ENCODE measurements at places on chromosomes 13 and 19.
A peak's percentile ranks its signal among the peaks of the same experiment; 100 is the strongest.

DNA sequence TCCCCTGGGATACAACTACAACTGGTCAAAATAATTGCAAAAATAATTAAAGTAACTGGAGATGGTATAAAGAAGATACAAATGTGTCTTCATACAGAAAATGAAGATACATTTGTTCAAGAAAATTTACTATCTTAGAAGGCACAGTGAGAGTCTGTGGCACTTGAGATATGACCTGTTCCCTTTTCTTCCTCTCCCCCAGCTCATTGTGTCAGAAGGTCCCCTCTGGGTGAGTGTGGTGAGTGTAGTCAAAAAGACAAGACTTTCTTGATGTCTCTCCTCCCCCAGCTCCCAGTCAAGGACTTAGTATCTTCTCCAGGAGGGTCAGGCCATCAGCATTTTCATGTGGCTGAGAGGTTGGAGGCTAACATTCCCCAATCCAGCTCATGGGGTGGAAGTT, 51.7 kb downstream of the EDNRB start:
- no peak for DNase-seq

DNA sequence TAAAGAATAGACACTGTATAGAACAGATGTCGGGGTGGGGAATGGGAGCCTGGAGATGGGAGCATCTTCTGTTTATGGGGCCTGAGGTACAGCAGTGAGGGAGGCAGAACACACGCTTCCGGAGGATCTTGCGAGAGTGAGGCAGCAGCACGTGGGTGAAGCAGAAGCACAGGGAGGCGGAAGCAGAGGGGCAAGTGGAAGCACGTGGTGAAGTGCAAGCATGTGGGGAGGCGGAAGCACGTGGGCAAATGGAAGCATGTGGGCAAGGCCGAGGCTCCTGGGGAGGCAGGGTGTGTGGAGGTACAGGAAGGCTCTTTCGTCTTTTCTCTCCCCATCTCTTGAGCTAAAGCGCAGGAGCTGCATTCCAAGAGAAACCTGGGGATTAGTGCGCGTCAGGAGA, 198.4 kb downstream of the ATP8A2 start:
- no peak for DNase-seq

GRCh38 chr13:112331675-112332074, 44.5 kb upstream of the SPACA7 start:
- no peak for DNase-seq

- peak; percentile 71 for DNase-seq
These were observed 13.9 kb downstream of the APLP1 start for GRCh38 chr19:35882114-35882832.

GRCh38 chr13:37889102-37889501, 19.5 kb upstream of the TRPC4 start:
- no peak for DNase-seq

GRCh38 chr13:41751734-41752445, 209.0 kb downstream of the VWA8 start:
- DNase-seq: no peak

DNA sequence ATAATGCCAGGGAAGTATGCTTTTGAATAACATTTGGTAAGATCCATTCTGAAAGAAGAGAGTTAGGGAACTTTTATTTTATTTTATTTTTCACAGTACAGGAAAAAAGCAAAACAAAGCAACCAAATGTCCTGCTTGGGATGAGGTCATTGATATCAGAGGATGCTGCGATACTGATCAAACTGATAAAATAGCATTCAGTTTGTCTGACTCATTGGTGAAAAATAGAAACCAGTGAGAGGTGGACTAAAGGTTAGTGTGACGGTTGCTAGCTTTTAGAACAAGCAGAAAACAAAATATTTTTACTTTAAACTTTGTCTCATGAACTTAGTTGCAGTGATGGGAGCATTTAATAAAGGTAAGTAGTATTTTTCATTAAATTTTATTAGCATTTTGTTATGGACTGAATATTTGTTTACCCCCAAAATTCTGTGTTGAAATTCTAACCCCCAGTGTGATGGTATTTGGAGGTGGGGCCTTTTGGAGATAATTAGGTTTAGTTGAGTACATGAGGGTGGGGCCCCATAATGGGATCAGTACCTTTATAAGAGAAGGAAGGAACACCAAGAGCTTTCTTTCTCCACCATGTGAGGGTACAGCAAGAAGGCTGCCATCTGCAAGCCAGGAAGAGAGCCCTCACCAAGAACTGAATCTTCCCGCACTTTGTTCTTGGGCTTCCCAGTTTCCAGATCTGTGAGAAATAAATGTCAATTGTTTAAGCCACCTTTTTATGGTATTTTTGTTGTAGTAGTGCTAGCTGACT, 37.3 kb downstream of the ITGBL1 start:
- DNase-seq: no peak

DNA sequence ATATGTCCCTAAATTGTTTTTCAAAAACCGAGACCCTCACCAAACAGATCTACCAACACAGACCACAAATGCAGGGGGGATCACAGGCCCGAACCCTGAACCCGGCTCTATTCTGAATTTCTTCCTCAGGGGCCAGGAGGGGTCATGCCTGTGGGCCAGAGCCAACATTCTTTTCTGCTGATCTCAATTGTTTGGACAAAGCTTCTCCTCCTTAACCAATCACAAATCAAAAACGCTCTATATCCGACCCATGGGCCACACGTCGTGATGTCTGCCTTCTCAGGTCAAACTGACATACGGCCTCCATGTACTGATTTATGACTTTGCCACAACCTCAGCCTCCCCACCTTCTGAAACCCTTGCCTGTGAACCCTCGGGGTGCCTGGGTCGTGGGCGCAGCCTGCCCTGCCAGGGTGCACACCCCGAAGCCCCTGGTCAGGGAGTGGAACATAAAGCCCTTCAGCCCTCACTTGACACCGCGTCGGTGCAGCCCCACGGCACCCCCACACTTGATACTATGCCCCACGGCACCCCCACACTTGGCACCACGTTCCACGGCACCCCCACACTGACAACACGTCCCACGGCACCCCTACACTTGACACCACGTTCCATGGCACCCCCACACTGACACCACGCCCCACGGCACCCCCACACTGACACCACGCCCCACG, 58.4 kb upstream of the C13orf46 start:
- no peak for DNase-seq

DNA sequence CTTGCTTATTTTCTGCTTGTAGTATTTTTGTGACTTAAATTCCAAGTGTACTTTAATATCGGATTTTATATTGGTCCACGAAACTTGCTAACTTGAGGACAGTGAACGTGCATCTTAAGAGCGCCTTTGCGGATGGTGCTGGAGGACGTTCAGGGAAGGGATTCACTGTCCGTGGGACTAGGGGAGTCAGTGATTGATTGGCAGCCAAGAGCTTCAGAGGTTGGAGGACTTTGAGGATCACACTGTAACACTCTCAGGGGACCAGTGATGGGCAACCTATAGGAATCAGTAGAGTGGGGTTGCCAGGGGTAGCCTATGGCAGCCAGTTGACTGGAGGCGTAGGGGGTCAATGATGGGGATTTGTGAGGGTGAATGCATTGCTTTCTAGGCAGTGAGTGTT, 516 bp downstream of the ZNF175 start:
- no peak for DNase-seq

DNA sequence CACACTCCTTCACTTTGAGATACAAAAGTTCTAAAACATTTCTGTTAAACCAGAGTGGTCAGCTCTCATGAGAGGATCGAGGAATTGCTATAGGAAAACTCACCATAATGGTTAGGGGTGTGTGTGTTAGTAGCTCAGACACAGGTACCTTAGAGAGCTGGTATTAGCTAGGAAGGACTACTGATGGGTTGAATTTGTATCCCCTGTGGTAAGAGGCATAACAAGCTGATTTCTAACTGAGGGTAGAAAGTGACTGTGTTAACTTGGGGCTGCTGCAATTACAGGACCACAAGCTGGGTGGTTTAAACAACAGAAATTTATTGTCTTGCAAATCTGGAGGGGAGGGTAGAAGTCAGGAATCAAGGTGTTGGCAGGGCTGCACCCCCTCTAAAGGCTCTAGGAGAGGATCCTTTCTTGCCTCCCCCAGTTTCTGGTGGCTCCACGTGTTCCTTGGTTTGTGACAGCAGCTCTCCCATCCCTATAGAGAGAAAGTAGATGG, 17.4 kb downstream of the LEUTX start:
- no peak for DNase-seq

- no peak for DNase-seq
These were observed 4.8 kb downstream of the ZBTB7A start for GRCh38 chr19:4061683-4062418.

GRCh38 chr13:111184458-111185401, 69.6 kb downstream of the ARHGEF7 start:
- peak; percentile 21 for DNase-seq

DNA sequence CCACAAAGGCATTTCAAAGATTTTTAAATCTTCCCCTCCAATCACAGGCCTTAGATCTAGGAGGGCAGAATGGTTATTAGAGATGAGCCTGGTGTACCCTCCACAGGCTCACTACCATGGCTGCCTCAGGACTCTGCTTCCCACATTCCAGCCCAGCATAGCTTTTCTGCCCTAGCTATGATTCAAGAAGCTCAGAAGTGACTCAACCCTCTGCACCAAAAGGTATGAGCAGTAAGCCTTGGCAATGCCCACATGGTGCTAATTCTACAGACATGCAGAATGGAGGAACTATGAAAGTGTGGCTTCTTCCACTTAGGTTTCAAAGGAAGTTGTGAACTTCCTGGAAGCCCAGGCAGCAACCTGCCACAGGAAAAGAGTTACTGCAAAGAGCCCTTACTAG, 786.2 kb downstream of the SLITRK6 start:
- no peak for DNase-seq

DNA sequence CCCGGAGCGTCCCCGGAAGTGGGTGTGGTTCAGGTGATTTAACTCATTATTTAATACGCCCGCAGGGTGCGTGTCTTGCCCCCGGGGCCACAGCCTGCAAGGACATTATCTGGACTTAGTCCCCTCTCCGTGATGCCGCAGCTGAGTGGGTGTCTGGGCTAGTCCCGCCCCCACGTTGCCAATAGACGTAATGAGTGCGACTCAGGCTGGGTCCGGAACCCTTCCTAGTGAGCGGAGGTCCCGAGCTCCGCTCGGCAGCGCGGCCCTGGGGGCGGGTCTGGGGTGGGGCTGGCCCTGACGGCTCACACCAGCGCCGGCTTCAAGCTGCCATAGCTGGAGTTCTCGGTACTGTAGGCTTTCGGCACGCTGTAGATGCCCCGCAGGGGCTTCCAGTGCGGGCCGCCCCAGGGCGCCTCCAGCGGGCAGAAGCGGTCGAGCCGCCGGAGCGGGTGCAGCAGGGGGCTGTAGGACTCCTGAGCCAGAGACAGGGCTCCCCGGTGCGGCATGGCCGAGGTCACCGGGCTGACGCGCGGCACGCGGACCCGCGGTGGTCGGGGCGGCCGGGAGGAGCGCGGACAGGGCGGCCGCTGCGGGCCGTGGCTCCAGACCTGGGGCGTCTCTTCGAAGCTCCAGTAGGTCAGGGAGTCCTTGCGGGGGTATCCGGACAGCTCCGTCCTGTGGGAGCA, 918 bp upstream of the LHB start:
- peak; percentile 63 for DNase-seq

DNA sequence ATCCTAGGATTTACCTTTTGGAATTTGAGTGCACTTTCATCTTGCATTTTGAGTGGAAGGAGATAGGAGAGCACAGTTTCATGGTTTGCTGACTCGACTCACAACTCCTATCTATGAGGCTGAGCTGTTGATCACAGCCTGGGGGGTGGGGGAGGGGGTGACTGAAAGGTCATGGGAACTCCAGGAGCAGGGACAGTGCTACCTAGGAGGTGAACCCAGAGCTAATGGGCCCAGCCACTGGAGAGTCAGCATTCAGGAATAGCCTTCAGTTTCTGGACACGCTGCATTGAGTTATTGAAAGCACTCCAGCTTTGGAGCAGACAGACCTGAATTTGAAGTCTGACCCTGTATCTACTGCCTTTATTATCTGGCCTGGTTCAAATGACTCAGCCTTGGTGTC, 339.9 kb downstream of the SLC7A1 start:
- DNase-seq: no peak

DNA sequence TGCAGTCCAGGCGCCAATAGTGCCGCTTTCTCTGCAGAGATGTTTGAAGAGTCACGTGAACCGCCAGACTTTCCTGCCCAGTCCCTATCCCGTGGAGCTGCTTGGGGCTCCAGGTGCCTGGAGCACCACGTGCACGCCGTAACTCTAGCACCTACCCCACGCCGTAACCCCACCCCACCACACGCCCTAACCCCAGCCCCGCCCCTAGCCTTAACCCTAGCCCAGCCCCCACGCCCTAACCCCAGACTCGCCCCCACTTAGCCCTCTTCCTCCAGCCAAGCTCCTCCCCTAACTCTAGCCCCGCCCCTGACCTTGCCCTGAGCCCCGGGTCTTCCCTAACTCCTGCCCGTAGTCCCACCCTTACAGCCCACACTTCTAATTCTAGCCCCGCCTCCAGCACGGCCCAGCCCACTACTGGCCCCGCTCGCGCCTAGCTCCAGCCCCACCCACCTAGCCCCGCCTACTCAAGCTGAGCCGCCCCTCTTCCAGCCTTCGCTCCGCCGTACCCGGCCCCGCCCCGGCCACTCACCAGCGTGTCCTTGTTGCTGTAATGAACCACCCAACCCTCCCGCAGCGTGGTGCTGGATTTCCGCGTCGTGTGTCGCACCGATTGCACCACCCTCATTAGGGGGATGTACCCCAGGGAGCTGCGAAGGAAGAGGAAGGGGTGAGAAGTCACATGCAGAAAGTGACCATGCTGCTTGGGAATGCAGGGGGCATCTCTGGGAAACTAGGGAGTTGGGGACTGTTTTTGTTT, 19.5 kb downstream of the PRKD2 start:
- no peak for DNase-seq

- no peak for DNase-seq
These were observed 43.9 kb downstream of the CELF5 start for GRCh38 chr19:3268326-3268725.

DNA sequence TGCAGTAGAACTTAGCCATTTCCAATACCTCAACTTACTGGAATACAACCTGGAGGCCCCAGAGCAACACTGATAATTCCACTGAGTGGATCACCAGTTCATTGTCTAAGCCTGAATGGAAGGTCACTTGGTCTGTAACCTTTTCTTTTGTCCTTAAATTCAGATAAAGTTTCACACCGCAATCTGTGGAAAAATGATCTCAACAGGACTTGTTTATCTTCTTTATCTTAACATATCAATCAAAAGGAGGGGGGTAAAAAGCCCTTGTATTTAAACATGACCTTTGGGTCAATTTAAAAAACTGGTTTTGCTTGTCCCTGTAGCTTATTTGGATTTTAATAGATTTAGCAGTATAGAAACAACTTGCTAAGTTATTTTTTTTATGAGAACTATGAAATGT, 21.6 kb downstream of the SAE1 start:
- no peak for DNase-seq
